Retina (tissue), 1 donor: ENCODE measurements at places on chromosomes 16 and 17.

DNA sequence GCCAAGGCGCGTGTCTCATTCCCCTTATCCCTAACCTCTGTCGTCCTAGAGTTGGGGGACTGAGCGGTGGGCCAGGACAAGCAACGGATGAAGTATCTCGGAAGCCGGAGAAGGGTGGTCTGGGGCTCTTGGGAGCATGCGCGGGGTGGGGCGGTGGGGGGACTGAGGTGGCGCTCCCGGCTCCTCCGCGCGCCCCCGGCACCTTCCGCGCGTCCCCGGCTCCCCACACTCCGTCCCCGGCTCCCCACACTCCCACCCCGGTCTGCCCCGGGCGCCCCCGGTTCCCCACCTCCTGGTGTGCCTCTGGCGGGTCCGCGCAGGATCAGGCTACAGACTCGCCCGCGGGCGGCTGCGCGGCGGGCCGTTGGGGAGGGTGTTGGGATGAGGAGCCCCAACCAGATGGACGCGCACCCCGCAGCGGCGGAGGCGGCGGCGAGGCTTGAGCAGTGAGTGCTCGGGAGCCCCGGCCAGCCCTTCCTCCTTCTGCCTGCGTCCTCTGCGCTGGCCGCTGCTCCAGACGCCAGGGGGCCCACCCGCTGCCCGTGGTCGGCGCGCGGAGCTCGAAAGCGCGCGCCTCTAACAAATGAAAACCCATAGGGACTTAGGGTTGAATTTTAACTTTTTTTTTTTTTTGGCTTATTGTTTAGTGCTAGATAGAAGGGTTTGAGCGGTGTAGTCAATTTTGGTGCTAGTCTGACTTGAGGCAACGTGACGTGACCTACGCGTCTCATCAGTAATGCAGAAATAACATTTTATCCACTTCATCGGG, 5.6 kb upstream of the CRYM start:
- peak; percentile 89 for DNase-seq

- DNase-seq, result no peak
These were observed 215.5 kb upstream of the RPL38 start for GRCh38 chr17:73987845-73988509.

DNA sequence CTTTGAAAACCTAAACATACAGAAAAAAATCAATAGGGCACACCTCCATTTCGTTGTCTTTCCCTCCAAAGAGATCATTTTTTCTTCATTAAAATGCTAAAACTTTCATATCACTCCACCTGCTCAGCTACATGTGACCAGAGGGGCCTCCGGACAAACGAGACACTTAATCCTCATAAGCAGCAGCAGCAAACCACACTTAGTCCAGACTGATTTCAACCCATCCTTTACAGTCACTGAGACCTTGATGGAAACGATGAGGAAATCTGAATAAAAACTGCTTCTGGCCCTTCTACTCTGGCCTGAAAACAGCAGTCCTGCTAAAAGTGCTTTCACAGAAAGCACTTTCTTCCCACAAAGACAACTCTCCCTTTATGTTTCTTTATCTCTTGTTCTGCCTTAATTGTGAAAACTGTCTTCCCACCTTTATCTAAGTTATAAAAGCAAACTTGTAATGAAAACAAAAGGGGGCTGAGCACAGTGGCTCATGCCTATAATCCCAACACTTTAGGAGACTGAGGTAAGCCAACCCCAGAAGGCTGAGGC, 4.6 kb downstream of the ANKRD11 start:
- no peak for DNase-seq

DNA sequence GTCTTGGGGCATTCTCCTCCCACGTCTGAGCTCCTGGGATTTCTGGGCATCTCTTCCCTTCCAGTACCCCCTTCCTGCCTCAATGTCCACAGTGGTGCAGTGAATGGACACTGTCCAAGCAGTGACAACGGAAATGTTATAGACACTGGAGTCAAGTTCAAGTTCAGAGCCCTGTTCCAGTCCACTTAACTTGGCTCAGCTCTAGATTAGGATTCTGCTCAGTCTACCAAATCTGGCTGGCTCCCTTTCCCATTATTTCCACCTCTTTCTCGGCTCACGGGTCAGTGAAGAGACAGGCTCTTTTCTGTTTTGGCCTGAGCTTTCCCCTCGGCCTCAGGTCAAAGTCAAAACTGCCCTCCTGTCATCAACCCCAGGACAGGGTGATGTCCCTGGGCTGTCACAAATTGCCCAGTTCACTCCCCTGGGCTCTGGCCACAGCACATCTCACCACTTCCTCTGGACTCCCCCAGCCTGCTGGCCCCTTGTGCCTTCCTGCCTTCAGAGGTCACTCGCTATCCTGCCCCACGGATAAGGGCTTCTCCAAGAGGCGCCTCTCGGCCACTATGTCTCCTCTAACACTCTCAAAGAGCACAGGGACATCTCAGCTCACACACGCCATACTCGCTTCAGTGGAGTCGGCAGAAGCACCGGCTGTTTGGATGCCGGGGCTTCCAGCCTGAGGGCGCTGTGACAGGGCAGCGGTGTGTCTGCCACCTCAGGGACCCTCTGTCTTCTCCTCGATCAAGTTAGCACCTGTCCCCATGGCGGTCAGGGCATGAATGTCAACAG, 17.7 kb upstream of the MRPL38 start:
- no peak for DNase-seq

DNA sequence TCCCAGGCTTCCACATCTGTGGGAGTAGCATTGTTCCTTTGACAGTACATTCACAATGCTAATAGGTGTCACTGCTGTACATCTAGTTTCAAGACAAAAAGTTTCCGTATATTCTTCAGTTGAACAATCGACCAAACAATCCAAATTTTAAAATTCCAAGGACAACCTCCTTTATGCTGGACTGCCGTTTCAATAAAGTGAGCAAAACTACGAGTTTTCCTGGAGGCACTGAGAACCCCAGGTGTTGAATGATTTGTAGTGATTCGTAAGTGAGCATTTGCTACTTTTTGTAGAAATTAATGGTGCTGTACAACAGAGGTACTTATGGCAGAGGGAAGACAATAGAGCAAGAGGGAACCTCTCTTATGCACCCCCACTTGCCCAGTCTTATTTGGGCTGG, 71.2 kb upstream of the NACA2 start:
- no peak for DNase-seq

- DNase-seq, result no peak
These were observed 170.3 kb downstream of the CBLN1 start for GRCh38 chr16:49111351-49111750.

GRCh38 chr16:56667581-56668571, at the start of gene MT1G:
Gene MT1G (minus strand): TSS chr16:56668065. CDS start chr16:56667993, 72 bp downstream.
- DNase-seq, result no peak

DNA sequence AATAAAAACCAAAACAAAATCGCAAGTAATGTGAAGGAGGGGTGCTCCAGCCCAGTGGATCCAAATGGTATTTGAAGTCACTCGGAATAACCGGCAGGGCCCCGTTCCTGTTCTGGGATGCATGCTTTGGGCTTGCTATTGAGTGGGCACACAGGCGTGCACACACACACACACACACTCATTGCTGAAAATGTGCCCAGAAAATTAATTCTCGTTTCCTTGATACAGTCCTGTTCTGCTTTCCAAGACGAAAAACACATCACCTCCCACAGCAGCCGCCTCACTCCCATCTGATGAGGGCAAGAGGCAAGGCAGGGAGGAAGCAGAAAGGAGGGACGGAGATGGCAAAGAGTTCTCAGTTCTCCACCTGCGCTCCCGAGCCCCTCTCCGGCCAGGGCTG, 62.2 kb upstream of the SDK2 start:
- DNase-seq, result no peak

DNA sequence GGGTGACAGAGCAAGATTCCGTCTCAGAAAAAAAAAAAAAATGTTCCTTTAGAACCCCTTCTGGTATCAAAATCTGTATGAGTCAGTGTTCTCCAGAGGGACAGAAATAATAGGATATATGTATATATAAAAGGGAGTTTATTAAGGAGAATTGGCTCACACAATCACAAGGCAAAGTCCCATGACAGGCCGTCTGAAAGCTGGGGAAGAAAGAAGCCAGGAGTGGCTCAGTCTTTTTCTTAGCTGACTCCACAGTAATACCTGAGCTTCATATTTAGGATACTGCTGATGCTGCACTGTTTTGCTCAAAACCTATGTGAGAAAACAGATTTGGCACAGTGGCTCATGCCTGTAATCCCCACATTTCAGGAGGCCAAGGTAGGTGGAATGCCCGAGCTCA, 22.5 kb downstream of the ZZEF1 start:
- DNase-seq, result no peak

DNA sequence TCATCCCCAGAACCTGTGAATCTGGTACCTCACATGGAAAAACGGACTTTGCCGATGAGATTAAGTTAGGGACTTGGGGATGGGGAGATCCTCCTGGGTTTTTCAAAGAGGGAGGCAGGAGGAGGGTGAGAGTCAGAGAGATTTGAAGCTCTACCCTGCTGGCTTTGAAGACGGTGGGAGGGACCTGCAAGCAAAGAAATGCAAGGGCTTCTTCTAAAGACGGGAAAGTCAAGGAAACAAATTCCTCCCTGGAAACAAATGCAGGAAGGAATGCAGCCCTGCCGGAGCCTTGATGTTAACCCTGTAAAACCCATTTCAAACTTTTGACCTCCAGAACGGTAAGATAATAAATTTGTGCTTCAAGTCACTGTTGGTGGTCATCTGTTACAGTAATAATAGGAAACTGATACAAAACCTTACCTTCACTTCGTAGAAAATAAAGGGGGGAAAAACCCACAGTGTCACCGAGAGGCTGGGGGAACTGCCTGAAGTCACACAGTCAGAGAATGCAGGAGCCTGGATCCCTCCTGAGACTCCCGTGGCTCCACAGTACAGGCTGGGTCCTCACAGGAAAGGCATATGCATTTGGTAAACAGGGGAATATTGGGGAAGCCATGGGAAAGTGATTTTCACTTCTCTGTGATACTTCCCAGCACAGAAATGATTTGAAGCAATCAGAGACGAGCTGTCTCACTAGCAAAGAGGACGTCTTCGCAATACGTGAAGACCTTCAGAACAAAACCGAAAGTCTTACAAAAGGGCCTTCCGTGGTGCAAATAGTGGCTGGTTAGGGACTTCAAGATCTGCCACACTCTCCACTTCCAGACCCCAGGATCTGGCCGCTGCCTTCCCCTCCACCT, 58.9 kb upstream of the CLEC3A start:
- no peak for DNase-seq
